Stimulated activated CD8-positive, alpha-beta memory T cell treated with anti-CD3 and anti-CD28 coated beads, Interleukin-2, amount 100 ng/mL, for 1 hour (primary cell): ENCODE measurements at places on chromosomes 7 and 10.

- no peak for DNase-seq
Observed at GRCh38 chr10:118271671-118272070, 70.5 kb downstream of the FAM204A start.

DNA sequence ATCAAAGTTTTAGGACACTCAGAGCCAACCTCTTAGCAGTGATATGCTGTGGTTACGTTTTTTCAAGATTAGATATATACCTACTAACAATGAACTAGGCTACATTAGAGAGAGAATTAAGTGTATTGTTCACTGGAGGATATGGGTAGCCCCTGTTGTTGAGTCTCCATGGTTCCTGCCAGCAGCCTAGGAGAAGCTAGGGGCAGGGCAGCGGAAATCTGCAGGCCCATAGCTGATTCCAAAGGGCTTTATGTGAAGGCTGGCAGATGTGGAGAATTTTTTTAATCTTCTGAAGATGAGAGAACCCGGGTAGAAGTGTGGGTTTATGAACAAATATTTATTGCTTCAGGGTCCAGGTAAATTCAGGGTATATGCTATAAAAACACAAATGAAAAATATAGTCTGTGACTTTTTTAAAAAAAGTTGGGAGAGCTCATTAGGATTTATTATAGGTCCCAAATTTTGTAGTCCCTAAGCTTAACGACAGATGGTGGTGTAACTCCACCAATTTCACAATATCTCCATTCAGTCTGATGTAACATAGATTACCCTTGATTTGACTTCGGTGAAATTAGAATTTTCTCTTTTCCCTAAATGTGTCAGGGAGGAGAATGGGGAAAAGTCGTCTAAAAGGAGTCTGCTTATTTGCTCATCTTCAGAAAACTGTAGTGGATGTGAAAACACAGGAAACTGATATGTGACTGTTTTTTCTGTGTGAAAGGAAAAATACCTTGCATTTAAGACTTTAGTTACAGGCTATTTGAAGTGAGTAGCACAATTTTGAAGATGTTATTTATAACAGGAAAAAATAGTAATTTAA is 163.0 kb upstream of the PPP1R3A start:
- no peak for DNase-seq

- DNase-seq, result no peak
Observed at GRCh38 chr10:15361131-15361530, 10.0 kb downstream of the FAM171A1 start.

DNA sequence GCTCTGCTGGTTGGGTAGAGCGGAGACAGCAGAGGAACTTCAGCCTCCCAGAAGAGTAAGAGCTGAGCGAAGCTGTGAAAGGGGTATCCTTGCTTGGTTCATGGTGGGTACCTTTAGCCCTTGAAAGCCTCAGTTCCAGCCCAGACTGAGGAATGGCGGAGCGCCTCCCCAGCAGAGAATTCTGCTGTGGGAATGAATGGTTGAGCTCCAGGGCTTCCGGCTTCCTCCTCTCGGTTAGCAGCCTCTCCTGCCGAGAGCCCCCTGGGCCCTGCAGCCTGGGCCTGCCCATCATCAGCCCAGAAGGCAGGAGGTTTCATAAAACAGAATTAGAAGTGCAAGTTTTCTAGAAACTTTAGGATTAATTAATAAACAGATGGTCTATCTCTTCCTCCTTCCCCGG is 79.9 kb upstream of the ANLN start:
- DNase-seq, result no peak

DNA sequence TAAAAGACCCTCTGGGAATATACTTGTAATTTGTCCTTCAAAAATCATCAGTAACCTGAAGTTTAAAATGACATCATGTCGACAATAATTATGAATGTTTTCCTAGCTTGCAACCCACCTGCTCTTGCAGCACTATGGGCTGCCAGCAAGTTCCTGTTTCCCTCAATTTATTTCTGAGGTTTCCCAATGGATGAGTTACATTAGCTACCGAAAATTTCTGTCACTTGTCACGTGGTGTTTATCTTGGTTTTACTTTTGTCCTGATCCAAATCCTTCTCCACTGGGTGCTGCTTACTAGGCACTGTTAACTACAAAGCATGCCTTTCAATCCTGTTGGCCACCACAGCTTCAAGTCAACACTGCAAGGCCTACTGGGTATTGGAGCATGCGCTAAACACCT is 31.5 kb downstream of the GIMAP8 start:
- DNase-seq, result no peak

- DNase-seq, result no peak
Observed at GRCh38 chr10:110747609-110748464, 103.7 kb downstream of the RBM20 start.

GRCh38 chr10:123559066-123559822 is 106.9 kb upstream of the GPR26 start:
- DNase-seq, result peak; percentile 47

DNA sequence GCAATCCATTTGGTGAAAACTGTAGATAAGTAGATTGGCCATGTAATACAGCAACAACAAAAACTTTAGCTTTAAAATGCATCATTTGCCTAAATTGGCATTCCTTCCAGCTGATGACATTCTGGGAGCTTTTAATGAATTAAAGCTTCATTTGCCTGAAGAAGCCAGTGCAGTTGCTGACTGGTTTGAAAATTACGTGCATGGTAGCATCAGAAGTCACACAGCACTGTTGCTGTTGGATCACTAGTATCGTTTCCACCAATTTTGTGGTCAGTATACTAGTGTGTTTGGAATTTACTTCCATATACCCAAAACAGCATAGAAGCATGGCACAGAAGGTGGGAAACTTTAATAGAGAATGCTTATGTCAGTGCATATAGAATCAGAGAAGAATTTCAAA is 194.9 kb downstream of the ETV1 start:
- DNase-seq, result no peak

DNA sequence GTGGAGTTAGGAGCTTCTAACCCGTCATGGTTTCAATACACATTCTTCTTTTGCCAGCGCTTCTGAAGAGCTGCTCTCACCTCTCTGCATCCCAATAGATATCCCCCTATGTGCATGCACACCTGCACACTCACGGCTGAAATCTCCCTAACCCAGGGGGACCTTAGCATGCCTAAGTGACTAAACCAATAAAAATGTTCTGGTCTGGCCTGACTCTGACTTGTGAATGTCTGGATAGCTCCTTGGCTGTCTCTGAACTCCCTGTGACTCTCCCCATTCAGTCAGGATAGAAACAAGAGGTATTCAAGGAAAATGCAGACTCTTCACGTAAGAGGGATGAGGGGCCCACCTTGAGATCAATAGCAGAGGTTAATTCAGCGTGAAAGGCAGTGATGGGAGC is 22.4 kb downstream of the PRSS2 start:
- no peak for DNase-seq

- DNase-seq, result no peak
Observed at GRCh38 chr10:73803680-73804286, 7.6 kb downstream of the NDST2 start.

DNA sequence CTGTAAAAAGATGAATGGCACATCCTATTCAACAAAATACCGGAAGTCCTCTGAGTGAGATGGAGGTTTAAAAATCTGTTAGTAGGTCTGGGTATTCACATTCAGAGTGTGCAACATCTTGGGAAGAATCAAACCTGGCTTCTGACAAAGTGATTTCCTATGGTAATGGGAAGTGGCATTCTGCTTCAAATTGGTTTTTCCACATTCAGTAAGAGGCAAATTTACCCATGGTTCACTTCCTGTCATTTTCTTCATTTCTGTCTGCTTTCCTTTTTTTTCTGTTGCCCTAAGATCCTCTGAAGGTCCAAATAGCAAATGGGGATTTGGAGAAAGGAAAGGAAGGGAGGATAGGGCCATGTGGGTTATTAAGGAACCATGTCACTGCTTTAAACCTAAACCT is 218.3 kb downstream of the DOCK4 start:
- DNase-seq, result no peak

DNA sequence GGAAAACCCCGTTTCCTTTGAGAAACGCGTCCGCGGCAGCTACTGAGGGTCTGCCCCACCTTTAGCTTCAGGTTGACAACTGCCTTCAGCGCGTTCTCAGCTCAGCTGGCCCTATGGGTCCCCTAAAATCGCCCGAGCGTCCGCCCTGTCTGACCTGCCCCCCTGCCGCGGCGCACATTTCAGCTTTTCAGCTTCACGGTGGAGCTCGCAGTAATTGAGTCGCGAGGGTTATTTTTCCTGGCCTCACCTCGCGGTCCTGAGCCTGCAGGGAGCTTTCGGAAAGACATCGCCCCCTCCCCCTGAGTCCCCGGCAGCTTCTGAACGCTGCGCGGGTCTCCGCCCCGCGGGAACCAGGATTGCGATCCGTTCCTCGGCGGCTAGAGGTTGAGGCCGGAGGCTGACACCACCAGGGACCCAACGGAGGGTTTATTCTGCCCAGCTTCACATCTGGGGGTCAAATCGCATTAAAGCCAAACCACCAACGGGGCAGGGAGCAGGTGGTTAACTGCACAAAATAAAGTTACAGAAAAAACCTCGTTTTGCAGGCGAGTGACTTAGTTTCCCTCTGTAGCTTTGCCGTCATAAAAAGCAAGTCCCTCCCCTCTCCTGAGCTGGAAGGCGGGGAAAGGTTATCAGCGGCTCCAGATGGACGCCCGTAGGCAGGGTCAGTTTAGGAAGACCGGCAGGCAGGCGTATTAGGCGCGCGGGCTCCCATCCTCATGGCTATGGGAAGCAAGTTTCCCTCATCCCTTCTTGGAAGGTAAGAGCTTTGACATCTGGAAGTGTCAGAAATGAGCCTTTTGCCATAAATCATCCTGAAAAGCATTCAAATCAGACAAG is 11.0 kb downstream of the TWIST1 start:
- no peak for DNase-seq

GRCh38 chr10:29140991-29141390 is 147.9 kb upstream of the LYZL1 start:
- DNase-seq, result no peak

DNA sequence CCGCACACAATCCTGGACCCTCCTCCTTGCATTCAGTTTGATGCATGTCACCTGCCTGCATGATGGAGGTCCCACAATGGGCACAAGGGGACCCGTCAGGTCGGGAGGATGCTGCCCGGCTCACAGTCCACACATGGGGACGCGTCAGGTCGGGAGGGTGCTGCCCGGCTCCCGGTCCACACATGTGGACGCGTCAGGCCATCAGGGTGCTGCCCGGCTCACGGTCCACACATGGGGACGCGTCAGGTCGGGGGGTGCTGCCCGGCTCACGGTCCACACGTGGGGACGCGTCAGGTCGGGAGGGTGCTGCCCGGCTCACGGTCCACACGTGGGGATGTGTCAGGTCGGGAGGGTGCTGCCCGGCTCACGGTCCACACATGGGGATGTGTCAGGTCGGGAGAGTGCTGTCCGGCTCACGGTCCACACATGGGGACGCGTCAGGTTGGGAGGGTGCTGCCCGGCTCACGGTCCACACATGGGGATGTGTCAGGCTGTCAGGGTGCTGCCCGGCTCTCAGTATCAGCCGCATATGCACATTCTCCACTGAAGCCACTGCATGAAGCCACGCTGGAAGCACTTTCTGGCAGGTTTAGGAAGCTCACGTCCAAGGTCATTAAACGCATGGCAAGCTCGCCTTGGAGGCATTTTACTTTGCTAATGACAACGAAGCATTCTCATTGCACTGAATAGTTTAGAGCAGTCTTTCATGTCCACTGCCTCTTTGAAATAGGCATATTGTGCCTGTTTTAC is 50.3 kb downstream of the DIP2C start:
- no peak for DNase-seq

- no peak for DNase-seq
Observed at GRCh38 chr7:46318276-46318675, 397.2 kb upstream of the IGFBP3 start.

DNA sequence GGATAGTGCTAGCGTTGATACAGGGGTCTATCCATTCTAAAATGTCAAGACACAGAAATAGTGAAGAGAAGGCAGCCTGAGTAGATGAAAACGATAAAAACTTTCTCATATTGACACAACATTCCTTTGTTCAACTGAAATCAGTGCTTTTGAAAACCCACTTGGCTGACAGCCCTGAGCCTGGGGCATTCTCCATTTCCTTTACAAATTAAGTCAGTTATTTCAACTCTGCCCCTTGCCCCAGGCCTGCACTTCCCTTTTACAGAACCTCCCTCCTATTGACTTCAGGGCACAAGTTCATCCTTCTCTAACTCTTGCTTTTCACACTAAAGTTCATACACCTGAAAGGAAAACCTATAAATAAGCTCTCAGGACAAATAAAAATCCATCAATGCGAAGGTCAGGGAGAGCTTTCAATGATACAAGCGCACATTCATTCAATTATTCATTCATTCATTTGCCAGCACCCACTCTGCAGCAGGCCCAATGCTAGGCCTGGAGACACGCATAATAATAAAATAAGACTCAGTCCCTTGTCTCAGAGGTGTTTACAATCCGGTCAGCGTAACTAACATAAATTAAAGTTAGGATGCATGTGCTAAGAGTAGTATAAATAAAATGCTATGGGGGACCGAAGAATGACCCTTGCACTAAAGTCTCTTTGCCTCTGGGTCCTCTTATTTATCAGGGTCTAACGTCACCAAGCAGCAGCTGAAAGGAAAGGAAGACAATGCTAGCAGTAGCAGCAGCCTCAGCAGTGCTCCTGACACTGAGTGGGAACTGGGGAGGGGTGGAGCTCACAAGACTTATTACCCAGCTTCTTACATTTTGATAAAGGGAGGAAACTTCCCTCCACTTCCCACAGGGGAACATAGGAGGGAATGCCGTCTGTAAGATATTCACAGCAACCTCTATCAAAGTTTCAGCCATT is 134.8 kb downstream of the PDE1C start:
- DNase-seq, result no peak

DNA sequence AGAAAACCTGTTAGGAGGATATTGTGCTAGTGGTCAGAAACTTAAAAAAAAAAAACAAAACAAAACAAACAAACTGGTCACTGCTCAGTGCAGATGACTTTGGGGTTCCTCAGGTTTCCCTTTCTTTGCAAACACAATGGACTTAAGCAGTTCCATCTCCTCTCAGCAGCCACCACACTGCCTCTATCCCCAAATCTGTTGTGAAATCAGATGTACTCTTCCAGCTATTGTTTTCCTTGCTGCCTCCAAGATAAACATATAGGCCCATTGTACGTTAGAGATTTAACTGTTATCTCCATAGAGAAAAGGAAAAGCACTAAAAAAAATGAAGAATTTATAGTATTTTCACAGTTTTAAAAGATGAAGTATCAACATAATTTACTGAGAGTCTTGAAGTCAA is 147.1 kb downstream of the MPP7 start:
- no peak for DNase-seq

DNA sequence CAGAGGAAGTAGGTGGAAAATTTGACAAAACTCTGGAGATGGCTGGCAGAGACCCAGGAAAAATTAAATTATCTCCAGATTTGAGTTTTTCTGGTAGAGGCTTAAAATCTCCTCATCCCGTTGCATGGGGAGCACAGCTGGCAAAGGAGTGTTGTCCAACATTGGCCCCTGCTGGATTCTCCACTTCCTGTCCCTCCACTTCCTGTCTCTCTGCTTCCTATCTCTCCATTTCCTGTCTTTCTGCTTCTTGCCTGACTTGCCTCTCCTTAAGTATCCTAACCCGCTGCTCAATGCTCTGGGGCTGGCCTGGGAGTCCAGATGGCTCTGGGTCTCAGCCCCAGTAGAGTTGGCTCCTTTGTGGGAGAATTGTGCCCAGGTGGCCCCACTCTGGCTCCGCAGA is 65.8 kb upstream of the EMX2 start:
- no peak for DNase-seq
